ENCODE measurements at places on chromosomes 3 and 15.
A peak's percentile ranks its signal among the peaks of the same experiment; 100 is the strongest.

- peak; percentile 41 for DNase-seq
Observed at GRCh38 chr3:193868590-193868989, 267.4 kb upstream of the HES1 start.

DNA sequence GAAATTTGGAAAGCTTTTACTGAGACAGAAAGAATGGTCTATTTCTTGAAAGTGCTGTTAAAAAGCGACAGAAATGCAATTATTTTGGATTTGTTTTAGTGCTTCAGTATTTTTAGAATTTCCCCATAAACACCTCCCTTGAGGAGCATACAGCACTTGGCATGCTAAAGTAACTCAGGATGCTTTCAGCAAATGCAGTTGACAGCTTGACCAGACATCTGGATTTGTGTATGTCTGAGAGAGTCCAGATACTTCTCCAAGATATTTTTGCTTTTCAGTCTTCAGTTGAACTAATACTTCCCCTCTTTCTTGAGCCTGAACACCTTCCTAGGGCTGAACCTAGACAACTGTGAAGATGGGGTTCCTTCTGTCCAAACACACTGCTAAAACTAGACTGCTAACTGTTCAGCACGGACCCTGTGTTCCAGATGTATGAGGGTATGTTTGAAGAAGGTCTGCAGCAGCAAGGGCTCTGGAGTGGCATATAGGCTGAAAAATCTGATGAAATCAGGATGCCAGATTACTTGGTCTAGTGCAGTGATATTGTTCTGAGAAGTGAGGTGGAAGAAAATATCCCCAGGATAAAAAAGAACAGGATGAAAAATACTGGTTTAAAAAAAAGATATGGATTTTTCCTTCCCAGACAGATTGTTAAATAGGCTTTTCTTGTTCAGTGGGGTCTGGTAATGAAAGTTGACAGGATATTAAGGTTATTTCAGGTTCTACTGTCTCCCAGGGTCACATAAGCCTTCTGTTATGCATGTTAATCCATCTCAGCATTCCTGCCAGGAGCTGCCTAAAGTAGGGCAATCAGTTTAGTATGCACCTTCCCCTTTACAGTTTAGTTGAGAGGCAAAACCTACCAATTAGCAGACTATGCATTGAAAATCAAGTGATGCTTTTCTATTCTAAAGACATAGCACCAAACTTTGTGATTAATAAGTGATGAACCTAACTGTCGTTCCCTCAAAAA is 516.9 kb upstream of the TBL1XR1 start:
- DNase-seq: no peak

- no peak for DNase-seq
Observed at GRCh38 chr3:159846255-159846654, 142.4 kb upstream of the IL12A start.

DNA sequence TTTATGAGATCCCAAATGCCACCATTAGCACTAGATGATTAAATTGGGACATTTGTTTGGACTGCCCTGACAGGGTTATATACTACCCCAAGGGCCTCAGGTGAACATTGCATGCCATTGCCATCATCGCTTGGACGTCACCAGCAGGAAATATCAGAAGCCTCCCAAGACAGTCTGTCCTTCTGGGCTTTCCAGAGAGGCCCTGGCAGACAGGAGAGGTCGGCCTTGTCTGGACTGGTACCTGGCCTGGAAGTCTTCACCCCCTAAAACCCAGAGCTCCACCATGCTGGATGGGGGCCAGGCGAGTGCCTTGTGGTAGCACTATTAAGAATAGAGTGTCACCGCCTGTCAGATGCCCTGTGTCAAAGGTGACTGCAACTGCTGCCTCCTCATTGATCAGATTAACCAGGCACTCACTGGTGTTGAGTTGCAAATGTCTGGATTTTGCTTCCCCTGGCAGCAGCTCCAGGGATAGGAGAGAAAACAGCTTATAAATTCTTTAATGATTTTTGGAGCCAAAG is 324.1 kb upstream of the RASGRP1 start:
- no peak for DNase-seq

- peak; percentile 74 for DNase-seq
Observed at GRCh38 chr3:190229632-190230424, 92.4 kb downstream of the CLDN1 start.

GRCh38 chr15:66067687-66068086 is 185.9 kb downstream of the MEGF11 start:
- DNase-seq: no peak

DNA sequence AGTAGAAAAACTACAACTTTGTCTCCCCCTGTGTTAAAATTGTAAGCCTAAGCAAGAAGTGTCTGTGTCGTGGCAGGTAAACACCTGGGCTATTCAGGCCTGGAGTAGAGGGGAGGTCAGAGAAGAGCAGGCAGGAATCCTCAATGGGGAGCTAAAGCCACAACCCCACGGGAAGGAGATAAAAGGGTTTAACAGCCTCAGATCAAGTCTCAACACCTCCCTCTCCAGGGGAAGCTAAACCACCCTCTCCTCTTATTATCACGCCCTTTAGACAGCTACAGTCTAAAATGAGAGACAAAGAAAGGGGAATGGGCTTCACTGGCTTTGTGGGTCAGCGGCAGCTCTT is 11.6 kb downstream of the ETV5 start:
- no peak for DNase-seq

- DNase-seq: no peak
Observed at GRCh38 chr15:61155741-61156700, 73.1 kb downstream of the RORA start.

DNA sequence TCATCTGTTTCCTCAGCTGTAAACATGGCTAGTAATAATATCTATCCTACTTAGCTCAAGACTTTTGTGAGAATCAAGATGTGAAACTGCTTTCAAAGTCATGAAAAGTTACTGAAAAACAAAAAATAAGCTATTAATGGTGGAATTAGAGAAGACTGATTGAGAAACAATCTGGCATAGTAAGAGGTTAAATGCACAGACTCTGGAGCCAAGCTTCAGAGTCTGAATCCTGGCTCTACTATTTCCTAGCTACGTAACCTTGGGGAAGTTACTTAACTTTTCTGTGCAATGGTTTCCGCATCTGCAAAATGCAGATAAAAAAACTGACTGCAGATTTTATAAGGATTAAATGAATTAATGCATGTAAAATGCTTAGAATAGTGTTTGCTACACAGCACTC is 28.8 kb downstream of the LRRFIP2 start:
- DNase-seq: no peak

DNA sequence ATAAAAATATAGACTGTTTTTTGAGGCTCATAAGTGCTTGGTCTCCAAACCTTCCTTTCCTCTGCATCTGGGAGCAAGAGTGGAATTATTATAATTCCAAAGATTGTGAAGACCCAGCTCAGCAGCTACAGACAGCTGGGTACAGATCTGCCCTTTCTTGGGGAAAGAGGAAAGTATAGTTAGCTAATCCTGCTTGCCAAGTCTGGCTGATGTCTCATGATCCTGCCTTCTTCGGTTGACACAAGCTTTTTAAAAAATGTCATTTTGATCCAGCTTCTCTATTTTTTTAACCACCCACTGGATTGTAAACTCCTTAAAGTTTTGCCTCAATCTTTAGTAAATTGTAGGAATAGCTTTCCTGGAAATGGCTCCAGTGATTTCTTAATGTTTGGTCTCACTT is 181.1 kb downstream of the LRTM1 start:
- no peak for DNase-seq

- no peak for DNase-seq
Observed at GRCh38 chr3:110133971-110134370, 796.6 kb upstream of the DPPA4 start.

DNA sequence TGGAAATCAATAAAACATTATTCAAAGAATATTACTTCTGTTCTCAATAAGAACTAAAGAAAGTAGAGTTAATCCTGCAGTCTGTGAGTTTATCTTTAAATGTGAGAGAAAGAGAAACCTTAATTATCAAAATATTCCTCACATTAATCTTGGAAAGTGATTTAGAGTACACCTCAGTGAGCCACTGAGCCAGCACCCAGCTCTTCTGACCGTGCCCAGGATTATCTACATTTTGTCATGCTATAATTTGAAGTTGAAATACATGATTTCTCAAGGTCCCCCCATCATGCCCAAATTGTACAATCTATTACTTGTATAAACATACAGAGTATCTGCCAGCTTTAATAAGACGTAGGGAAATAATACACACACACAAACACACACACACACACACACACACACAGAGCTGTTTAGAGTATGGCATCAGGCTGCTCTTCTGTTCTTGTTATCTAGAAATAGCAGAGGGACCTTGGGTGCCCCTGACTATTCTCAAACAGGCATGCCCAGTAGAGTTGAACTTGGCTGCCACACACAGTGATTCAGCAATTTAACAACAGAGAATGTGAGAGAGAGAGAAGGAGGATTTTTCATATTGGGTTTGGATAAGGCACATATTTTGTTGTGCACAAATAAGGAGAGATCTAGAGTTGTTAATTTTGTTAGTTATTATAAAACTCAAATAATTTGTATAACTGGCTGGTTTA is 74.4 kb downstream of the P2RY1 start:
- no peak for DNase-seq

Measured in GM12865 (cell line).